ENCODE measurements at places on chromosomes 6 and 20.

- no peak for DNase-seq
Measured at GRCh38 chr6:3778701-3779573, 27.4 kb upstream of the PXDC1 start.

GRCh38 chr20:20411402-20411801, 43.5 kb downstream of the INSM1 start:
- DNase-seq = peak; percentile 68

- no peak for DNase-seq
Measured at GRCh38 chr20:6169251-6169650, 46.4 kb upstream of the FERMT1 start.

DNA sequence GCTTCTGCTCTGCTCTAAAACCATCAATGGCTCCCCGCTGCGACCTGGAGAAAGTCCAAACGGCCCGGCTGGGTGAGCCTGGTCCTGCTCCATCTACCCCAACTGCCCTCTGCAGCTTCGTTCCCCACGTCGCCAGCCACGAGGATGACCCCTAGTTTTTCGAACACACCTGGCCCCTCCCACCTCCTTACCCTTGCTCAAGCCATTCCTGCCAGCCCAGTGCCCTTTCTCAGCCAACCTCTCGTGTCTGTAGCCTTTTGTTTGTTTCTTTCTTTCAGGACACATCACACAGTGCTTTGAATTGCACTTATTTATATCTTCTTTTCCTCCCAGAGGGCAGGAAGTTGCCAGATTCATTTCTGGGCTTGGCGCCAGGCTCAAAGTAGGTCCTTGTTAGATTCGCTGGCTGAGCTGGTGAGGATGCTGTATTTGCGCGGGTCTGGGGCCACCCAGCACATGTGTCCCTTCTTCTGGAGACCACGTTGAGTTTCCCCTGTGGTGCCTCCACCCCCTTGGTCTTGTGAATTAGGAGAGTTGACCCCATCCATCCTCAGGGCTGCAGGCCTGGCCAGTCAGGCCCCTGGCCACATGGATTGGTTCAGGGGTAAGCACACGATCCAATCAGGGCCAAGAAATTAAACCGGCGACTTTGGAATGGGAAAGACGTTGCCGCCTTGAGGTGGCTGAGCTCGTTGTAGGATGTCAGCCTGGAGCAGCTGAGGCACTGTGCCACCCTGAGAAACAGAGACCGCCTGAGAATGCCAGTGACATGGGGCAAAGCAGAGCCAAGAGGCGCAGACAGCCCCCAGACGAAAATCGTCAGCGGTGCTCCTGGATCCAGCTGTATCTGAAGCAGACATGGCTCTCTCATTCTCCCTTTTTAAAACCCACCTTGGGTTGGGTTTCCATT, 156.0 kb downstream of the CEBPB start:
- peak; percentile 67 for DNase-seq

GRCh38 chr6:56570413-56571359, 72.0 kb downstream of the DST start:
- peak; percentile 30 for DNase-seq

DNA sequence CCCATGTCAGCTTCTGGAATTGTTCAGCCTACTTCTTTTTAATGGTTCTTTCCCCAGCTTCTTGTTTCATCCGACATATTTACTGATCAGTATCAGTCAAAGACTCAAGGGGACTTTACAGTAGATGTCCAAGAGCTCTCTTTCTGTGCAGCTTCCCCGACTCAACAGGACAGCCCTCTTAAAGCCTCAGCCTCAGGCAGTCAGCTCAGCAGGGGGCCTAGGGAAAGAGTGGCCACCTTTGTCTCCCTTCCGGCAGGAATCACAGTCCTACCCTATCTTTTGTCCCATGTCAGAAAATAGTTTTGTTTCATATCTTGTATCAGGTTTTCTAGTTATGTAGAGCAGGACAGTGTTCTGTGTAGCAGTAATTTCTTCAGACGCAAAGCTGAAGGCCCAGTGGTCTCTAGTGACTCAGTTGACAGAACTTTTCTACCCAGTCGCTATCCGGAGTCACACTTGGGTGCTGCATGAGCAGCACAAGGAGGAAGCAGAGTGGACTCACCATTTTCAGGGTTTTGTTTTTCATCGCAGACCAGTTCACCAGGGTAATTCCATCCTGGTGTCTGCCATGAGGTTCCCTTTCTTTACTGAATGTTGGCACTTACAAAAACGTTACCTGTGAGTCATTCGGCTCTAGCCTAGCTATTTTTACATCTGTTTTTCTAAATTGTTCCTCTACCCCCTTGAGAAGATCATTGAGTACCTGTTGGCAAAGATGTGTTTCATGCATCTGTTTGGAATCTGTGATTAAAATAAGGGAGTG, 47.7 kb downstream of the SPATA2 start:
- DNase-seq = no peak

- no peak for DNase-seq
Measured at GRCh38 chr6:89944181-89944755, 50.0 kb downstream of the GJA10 start.

DNA sequence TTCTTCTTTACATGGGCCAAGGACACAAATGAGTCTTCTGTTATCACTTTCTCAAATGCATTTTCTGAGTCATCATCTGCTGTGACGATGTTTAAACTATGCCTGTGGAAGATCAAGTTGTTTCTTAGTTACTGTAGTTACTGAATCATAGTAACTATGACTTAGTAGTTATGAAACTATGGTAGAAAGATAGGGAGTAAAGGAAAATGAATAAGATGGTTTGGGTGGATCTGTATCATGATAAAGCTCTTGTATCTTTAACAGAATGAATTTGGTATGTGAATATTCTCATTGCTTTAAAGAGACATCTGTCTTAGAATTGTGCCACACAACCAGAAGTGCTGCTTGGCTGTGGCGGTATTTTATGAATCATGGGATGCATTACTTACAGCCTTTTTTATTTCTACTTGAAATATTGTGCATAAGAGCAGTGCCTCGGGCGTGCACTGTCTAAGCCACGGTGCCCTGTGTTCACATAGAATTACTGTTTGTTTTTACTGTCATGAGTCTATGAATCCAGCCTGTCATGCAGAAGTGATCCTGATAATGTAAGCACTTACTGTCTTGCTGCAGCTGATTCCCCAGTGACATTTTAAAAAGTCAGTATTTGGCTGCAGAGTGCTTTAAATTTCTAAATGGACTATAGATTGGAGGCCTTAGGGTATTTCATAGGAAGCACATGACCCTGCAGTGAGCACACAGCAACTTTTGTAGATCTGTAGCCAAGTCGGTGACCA, 215.2 kb downstream of the TMEM242 start:
- DNase-seq = peak; percentile 79

- no peak for DNase-seq
Measured at GRCh38 chr6:168128631-168129291, 49.7 kb upstream of the FRMD1 start.

- peak; percentile 46 for DNase-seq
Measured at GRCh38 chr6:107509506-107509905, 19.6 kb downstream of the SOBP start.

DNA sequence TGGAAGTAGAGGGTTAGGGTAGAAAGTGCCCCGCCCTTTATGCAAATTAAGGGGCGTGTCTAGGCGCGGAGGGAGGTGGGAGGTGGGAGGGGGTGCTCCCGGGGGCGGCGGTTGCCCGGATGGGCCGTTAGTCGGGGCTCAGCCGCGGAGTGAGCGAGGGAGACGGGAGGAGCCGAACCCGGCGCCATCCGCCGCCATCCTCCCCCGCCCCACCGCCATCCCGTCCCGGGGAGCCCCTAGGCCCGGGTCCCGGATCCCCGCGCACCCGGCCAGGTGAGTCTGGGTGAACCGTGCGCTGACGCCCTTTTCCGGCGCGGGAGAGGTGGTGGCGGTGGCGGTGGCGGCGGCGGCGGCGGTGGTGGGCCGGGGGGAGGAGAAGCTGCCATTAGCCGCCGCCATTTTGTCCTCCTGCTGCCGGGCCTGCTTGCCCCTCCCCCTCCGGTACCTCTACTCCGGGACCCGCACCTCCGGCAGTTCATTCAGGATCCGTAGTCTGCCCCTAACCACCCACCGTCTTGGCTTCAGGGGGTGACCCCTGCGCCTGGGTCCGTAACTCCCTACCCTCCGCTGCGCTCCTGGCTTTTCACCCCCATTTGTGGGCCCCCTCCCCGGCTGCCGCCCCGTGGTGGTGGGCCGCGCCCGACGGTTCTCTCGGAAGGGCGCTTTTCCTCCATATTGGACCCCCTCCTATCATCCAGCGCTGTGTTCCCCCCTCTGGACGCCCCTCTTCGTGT, at the start of gene PRRC2A:
PRRC2A (plus strand) TSS at position 130 of the 734 bp plus-strand sequence. CDS start 2,075 bp downstream, outside the sequence.
- DNase-seq = peak; percentile 91

DNA sequence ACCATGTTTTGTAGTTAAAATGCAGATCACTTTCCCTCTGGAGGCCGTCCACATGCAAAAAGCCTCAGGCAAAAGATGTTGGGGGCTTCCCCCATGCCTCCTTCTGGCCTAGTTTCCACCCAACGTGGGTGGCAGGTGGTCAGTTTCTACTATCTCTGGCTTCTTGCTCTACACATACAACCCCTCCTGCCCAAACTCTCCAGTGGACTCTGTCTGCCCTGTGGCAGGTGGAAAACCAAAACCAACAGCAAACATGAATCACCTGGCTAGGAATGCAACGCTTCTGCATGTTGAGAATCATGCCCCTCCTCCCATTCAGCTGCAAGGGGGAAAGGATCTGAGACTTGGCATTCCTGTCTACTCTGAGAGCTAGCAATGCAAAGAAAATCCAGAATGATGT, 94.8 kb downstream of the MBOAT1 start:
- peak; percentile 29 for DNase-seq

DNA sequence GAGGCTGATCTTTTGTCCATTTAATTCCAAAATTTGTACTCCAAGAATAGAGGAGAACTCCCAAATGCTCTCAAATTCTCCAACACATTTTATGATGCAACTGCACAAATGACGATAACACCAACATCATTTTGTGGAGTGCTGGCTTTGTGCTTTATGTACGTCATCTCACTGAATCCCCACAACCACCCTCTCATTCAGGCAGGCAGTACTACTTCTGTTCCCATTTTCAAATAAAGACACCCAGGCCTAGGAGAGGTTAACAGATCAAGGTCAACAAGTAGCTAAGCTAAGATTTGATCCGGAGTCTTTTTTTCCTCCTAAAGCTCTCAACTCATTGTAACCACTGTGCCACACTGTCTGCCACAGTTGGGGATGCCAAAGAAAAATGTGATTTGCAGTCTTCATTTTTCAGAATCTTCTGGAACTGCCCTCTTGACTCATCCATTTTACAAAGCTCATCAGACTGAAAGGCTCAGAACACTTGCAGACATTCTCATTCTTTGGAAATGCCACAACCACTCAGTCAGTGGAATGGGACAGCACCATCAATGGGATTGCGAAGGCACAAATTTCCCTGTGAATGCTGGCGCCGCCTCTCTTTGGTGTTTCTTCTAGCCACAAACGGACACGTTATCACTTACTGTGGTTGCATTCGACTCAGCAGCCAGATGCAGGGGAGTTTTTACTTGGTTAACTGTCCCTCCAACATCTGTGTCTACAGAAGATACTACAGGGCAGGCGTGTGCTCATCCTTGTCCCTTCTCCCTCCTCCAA, 184.4 kb downstream of the GJA10 start:
- no peak for DNase-seq

DNA sequence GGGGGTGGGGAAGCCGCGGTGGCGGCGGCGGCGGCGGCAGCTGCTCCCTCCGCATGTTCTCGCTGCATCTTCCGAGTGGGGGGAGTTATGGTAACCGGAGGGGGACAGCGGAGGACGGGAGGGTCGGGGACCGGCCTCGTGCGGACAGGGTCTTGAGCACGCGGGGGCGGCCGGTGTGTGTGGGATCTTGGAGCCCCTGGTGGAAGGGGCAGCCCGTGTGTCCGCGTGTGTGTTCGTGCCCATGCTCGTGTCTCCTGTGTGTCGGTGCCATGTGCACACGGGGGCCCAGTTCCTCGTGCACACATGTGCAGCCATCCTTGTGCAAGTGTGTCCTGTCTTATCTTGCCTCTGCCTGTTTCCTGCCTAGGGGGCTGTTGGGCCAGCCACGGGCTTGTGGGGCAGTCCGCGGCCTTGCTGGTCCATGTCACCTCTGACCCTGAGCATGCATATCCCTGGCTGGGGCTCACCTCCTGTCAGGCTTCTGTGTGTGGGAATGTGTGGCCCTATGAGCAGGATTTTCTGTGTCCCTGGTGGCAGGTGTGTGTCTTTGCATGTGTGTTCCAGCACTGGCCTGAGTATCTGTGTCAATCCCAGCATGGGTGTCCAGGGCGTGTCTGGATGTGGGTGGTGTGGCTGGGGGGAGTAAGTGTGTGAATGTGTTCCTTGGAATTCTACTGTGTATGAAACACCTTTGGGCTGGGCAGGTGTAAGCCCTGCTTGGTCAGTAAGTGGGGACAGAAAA, 8.5 kb downstream of the SYNGAP1 start:
- peak; percentile 61 for DNase-seq

- DNase-seq = no peak
Measured at GRCh38 chr6:2179950-2180349, 65.5 kb downstream of the GMDS start.

DNA sequence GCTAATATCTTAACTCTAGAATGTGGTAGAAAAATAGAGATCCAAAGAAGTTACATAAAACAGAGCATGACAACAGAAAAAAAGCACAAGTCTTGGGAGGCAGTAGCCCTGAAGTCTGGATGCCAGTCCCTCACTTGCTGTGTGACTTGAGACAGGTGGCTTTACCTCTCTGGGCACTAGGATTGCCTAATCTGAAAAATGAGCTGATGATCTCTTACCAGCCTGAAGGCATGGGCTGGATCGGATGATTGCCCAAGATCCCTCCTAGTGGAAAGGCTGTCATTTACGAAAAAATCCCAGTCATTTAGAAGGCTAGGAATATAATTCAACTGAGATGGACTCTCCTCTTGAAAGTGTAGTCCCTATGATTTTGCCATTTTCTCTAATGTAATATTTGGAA, 10.9 kb upstream of the GCM1 start:
- no peak for DNase-seq

DNA sequence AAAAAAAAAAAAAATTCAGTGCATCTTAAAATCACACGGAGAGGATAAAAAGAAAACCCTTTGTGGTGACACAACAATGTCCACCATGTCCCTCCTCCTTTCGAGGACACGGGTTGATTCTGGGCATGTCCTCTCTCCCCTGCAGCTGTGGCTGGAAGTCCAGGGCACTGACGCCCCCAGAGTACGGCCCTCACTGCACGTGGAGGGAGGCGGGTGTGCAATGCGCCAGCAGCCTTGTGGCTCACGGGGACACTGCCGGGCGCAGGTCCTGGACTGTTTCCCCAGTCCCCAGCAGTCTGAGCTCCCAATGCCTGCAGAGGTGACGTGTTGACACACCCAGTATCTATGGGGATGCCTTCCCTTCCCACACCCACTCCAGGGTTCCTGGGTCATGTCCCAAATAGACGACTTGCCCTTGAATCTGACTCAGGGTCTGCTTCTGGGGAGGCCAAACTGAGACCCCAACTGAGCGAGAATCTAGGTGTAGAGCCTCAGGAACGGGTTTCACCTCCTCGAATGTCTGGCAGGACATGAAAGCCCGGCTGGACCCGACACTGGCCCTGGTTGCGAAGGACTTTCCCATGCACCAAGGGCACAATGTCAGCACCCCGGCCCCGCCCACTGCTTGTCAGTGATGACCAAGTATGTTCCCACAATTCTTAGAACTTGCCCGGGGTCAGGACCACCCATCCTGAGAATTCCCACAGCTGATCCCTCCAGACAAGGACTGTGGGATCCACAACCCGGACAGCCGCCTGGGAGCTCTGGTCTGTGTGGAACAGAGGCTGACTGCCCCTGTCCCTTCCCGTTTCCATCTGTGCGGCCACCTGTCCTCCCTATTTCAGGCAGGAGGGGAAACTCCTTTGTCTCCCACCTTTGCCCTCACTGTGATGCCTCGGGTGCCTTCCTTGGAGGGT, 425.1 kb upstream of the SULF2 start:
- peak; percentile 58 for DNase-seq

All from eye (tissue), 1 donor.